ENCODE measurements at places on chromosomes 7 and 10. TPM values are rescaled to one million over a fixed set of nuclear protein-coding genes. Genes with fewer than 3 reads are reported as not detected.

GRCh38 chr7:74272305-74273038, 16.7 kb upstream of the CLIP2 start:
- peak; percentile 88 for DNase-seq

DNA sequence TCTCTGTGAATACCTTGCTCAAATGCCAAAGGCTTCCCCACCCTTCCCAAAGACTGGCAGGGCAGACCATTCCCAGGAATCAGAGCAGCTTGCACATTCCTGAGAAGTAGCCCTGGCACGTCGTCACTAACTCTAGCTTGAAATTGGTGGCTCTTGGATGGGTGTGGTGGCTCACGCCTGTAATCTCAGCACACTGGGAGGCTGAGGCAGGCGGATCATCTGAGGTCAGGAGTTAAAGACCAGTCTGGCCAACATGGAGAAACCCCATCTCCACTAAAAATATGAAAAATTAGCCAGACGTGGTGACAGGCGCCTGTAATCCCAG, 108.2 kb upstream of the MPP7 start:
- no peak for DNase-seq

Gene FOXI2
- not detected for total RNA-seq

DNA sequence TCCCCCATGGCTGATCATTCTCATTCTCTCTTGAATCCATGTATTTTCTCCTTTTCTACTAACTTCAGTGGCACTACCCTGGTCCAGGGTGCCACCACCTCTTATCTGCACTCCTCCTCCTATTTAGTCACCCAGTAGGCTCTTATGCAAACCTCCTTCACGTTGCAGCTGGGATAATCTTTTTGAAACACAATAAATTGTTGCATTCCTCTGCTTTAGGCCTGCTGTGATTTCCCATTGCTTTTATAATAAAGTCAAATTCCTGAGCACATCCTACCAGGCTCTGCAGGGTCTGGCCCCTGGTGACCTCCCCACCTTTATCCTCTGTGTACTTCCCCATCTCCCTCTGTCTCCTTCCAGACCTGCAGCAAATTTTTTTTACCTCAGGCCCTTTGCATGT, 112.7 kb upstream of the KIAA1217 start:
- no peak for DNase-seq

GRCh38 chr7:70384024-70384423, 747.9 kb upstream of the GALNT17 start:
- no peak for DNase-seq

DNA sequence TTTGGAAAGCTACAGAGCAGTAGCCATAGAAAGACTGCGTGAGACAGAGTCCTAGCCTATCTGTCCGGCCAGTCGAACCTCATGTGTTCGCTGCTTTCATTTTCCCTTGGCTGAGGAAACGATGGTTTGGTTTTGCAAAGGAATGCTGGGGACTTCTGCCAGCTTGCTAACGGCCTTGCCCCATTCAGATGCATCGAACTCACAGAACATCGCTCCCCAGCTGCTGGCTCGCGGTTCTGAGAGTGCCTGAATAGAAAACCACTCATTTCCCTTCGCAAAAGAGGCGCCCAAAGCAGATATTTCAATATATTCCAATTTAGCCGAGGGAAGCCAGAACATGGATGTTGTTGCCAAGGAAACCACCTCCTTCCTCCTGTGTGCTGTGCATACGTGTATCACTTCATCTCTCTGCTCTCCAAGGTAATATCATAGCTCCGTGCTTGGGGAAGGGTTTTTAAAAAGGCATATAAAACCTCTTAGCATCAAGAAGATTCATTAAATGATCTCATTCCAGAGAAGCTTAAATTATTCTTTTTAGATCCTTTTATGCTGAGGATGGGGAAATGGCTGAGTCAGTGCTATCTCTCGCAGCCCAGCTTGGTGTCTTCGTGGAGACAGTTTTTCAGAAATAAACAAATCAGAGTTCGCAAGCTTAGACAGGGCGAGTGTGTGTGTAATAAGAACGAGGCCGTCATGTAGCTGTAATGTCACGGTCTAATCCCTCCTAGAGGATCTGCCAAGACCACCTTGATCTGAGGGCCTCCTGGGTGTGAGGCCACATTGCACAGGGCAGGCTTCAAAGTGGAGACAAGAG, 215.2 kb downstream of the RPS24 start:
- DNase-seq = no peak

Gene RBM20
- 4.1 TPM for total RNA-seq

DNA sequence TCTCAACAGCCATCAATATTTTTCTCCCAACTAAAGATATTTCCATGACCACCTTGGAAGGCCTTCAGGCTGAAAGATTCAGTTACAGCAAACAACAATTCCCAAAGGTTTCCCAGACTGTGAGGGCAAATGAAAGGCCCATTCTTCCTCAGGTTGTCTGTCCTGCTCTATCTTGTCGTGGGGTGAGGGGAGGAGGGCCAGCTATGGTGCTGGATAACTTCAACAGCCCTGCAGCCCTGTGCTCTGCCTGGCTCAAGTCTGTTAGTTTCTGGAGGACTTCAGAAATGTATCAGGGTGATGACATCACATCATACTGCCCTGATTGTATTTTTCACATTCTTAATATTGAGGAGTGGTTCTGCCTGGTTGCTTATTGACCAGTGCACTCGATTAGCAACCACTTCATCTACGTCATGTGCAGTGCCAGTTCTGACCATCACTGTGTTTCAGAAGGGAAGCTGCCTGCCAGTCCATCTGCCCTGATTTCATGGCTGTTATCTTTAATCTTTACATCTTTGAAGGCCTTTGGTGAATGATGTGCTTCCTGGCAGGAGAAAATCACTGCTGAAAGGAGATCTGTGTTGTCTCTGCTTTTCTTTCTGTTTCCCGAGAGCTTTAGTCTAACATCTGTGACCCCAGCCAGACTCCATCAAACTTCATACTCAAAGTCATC, 135.5 kb downstream of the NRF1 start:
- no peak for DNase-seq

Gene KLF14
- total RNA-seq = not detected

GRCh38 chr10:126191192-126191591, 197.1 kb downstream of the ADAM12 start:
- DNase-seq = no peak

Gene ANKRD1
- total RNA-seq = not detected

Gene HTR5A
- not detected for total RNA-seq

DNA sequence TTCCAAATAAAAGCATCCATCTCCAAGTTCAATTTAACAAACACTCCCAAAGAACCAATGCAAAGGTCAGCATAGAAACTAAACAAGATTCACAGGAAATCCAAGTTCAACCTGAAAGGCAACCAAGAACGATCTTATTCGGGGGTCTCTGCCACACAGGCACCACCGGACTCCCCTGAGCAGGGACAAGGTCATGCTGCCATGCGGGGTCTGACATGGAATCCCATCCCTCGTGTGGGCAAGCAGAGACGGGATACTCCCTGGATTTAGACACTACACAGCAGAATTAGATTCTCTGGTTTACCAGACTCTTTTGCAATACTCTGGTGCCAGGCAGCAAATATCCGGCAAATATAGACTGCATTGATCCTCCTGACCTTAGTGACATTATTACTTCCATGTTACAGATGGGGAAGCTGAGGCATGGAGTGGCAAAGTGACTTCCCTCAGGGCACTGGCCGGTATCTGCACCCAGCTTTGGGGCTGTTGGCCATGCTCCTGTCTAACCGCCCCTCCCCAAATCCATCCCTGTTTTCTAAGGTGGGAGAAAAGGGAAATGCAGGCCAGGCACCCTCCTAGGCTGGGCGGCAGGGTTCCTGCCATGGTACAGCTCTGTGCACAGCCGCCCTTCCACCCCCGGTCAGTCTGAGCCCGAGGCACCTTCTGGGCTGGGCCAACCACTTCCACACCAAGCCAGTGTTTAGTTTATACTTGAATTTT, 111.8 kb downstream of the VIPR2 start:
- no peak for DNase-seq

- DNase-seq = no peak
Measured at GRCh38 chr10:92479547-92479946, 94.3 kb downstream of the IDE start.

Gene NRG3
- not detected for total RNA-seq

- no peak for DNase-seq
Measured at GRCh38 chr7:37336259-37336658, 112.4 kb downstream of the ELMO1 start.

DNA sequence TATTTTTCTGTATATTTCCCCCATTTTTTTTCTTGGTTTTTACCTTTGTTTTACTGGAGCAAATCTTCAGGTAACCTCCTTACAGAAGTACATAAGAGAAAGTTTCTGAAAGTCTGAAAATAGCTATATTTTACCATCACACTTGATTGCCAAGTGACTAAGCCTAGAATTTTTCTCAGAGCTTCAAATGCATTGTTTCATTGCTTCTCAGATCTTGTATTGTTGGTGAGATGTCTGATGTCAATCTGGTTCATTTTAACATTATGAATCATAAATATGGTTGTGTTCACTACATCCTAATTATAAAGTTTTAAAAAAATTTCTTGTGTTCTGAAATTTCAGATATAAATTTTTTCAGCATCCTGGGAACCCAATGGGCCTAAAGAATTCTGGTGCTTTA, 228.2 kb downstream of the AHR start:
- DNase-seq = no peak

GRCh38 chr10:86942441-86943315, 14.7 kb downstream of the MMRN2 start:
- DNase-seq = peak; percentile 44

GRCh38 chr7:78153285-78153684, 354.7 kb downstream of the PHTF2 start:
- DNase-seq = no peak

GRCh38 chr10:3124412-3125175, 48.0 kb downstream of the PITRM1 start:
- no peak for DNase-seq

GRCh38 chr7:138935465-138936011, 45.7 kb downstream of the KIAA1549 start:
- no peak for DNase-seq

Gene ZNF37A
- 10.3 TPM for total RNA-seq

DNA sequence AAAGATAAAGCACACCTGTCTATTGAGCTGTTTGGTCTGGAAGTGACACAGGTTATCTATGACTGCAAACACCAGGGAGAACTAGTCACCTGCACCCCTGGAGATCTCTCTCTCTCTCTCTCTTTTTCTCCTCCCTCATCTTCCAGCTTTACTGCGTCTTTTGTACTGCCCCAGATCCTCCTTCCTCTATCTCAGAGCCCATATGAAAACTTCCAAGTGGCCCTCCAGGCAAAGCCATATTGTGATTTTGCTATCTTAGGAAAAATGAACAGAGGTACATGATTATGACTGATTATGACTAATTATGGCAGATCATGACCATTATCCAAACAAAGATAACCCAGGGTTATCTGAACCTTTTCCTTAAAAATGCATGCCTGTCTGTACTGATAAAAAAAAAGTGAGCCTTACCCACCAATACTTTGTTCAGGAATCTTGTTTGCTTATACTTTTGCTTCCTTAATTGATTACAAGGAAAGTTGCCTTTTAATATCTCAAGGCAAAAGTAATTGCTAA, 12.6 kb upstream of the EPHB6 start:
- DNase-seq = no peak

DNA sequence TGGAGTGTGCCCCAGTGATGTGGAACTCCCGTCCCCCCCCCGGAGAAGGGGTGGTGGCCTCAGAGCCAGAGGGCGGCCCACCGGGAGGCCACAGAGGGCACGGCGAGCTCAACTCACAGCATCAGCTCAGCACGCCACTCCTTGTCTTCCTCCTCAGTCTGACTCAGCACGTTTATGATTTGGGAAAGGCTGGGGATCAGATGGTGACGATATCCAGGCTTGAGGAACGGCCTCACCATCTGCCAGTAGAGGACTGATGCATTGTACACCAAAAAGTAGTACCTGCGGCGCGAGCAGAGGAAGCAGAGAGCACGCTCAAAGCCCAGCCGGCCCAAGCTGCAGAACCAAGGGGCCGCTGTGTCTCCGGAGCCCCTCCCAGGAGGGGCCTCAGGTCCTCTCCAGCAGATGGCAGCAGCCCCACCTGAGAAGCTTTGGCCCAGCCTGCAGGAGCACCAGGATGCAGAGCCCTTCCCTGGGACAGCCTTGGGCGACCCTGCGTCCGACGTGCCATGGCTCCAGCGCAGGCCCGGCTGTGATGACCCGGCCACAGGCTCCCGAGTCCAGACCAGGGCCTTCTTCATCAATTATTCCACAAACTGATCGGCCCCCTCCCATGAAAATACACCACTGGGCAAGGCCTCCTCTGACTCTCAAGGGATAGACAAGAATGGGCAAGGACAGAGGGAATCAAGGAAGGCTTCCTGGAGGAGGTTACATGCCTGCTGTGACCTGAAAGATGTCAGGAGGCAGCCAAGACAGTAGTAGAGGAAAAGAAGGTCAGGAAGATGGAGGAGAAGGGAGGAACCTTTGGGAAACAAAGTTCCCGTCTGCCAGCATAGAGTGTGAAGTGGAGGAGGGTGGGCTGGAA, 3.7 kb downstream of the CFAP46 start:
- DNase-seq = no peak

Gene SGCE
- 14.9 TPM for total RNA-seq

Gene LIPJ
- total RNA-seq = not detected

Gene TMEM225B
- total RNA-seq = not detected

- no peak for DNase-seq
Measured at GRCh38 chr10:7984325-7984724, 70.2 kb upstream of the GATA3 start.
